NCI-H187 (cell line): ENCODE measurements at places on chromosomes 1 and 21.

DNA sequence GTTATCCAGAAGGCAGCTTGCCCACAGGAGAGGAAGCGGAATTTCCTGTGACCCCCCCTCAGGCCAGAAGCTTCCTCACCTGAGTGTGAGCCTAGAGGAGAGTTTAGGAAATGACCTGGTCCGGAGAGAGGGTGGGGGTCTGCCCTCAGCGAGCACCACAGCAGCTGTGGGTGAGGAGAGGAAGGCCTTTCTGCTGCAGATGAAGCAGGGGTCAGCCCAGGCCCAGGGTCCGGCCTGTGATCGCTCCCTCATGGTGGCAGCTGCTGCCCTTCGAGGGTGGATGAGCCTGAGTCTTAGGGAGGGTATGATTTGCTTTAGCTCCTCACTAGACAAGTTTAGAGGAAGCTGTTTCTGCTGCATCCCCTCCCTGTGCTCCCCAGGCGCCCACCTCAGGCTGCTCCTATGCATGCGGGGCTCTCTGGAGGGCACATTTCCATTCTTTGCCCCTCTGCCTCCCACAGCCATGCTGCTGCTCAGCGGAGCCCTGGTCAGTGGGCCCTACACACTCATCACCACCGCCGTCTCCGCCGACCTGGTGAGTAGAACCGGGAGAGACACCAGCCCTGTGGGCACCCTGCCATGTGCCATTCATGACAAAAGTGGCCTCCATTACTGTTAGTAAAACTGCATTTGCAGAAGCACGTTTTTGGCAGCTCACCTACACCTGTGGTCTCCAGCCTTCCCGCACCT lies 53.0 kb downstream of the SLC37A1 start:
- DNase-seq: no peak

DNA sequence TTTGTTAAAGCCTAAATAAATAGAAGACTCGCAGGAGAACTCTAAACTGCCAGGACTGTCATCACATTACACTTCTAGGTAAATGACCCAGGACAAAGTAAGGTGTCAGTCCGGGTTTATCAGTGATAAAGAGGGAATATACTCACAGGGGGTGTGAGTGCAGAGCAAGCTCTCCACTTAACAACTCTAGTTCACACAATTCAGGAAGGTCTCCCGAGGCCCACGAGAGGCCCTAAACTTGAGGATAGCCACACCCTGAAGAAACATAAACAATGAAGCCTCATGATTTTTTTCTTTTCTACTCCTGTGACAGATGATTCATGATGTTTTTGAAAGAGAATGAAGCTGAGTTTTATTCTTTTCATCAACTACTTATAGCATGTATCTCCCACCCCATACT lies 65.6 kb upstream of the EXO1 start:
- DNase-seq: peak; percentile 14

DNA sequence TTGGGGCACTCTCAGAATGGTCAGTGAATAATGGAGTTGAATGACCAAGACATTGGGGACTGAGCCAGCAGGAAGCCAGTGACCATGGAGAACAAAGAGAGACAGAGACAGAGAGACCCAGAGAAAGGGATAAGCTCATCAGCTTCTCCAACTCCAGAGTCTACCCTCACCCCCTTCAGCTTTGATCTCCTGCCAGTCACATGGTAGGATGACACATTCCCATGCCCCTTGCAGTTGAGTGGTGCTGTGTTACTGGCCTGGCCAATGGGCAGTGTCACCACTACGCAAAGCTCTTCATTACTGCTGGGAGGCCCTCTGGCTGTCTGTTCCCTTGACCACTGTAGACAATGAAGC lies 643.5 kb downstream of the AJAP1 start:
- DNase-seq: no peak

- DNase-seq: no peak
Measured at GRCh38 chr21:39644062-39644560, 31.4 kb downstream of the B3GALT5 start.

GRCh38 chr1:97505816-97506215 lies 415.0 kb downstream of the DPYD start:
- no peak for DNase-seq

DNA sequence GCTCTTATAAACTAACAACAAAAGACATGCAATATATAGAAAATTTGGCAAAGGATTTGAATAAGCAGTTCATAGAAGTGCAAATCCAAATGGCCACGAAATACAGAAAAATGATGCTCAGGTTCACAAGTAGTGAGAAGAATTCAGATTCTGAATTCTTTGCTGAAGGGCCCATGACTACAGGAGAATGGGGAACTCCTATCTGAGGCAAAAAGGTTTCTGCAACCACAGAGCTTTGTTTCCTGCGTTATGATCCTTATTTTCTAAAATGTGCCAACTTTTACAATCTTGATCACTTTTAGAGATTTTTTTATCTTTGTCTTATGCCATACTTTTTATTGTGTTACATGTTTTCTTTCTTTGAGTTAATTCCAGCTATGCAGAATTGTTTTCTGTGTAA lies 91.3 kb downstream of the ITSN1 start:
- DNase-seq: no peak

DNA sequence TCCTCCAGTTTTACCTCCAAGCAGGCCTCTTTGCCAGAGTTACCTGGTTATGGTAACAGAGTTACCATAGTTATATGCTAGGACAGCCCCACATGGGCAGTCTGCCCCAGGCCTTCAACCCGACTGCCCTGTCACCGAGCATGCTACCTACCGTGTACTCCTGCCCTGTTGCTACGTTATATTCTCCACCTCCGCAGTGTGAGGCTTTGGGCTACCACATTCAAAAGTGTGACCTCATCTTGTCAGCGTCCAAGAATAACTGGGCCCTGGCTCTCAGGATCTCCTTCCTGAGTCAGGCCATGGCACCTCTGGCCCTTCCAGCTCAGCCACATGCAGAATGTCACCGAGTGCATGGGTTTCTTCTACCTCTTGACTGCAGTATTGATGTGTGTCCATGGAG lies 8.9 kb downstream of the MAPKAPK2 start:
- no peak for DNase-seq

DNA sequence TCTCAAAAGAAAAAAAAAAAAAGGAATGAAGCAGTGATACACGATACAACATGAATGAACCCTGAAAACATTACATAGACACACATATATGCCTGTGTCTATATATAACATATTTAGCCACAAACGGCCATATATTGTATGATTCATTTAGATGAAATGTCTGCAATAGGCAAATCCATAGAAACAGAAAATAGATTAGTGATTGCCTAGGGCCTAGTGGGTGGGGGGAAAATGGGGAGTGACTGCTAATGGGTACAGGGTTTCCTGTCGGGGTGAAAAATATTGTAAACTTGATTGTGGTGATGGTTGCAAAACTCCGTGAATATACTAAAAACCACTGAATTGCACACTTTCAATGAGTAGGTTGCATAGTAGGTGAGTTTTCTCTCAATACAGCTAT lies 6.0 kb upstream of the H6PD start:
- DNase-seq: no peak

GRCh38 chr1:168467452-168467851 lies 76.3 kb downstream of the XCL2 start:
- no peak for DNase-seq

DNA sequence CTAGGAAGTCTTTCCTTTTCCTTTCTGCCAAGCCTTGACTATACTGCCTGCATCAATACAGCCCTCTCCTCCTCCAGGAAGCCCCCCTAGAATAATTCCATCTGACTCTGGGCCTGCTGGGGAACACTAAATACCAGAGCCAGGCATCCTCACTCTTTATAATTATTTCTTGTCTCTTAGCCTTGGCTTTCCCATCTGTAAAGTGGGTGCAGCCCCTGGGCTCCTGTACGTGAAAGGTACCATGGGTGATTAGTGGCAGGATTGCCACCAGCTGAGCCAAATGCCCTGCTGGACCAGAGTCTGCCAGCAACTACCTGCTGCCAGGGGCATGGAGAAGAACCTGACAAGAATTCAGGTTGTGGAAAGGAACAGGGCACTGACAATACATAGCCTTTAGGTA lies 58.7 kb downstream of the LGR6 start:
- no peak for DNase-seq

DNA sequence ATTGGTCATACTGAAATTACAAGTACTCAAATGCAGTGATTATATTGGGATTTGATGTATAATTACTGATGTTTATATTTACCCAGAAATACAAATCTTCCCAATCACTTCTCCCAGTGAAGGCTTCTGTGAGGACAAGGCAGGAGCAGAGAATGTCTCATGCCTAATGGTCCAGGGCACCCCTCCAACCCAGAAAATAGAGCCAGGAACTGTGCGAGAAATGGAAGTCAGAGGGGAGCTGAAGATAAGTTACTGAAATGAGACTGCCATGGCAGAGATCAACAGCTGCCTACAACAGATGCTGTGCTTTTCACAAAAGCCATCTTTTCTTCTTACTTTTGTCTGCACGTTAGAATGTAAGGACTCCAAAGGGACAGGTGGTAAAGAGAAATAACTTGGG lies 171.2 kb downstream of the TTLL7 start:
- no peak for DNase-seq

DNA sequence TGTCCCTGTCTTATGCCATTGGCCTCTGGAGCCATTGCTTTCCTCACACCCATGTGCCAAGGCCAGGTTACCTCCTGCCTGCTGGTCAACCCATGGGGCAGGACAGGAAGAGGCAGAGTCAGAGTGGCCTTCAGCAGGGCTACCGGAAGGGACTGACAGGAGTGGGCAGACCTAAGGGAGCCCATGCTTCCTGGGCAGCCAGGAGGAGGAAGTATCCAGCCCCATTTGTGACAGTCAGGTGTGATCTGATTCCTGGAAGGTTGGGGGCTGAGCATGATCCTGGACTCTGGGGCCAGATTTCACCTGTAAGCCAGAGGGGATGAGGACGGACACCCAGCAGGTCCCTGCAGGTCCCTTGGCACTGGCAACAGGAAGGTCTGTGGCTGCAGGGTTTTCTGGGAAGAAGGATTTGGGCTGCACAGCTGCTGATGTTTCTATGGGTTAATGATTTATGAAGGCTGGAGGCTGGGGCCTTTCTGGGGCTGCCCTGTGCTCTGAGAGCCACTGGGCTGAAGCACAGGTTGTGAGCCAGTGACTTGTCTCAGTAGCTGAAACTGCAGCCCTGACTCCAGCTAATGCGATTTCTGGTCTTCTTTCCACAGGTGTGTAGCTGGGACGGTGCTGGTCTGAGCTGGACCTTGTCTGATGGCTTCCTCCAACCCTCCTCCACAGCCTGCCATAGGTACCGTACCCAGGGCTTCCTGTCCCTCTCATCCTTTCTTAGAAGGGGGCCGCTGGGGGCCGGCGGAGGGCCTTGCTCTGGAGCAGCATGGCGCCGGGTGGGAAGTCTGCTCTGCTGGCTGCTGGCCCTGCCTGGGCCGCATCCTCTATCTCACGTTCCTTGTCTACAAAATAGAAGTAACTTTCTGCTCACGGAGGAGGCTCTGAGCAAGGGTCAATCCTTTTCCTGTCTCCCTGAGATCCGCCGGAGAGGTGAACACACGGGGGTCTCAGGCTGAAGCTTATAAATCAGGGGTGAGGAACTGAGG lies 40.7 kb downstream of the ARHGEF10L start:
- DNase-seq: no peak

DNA sequence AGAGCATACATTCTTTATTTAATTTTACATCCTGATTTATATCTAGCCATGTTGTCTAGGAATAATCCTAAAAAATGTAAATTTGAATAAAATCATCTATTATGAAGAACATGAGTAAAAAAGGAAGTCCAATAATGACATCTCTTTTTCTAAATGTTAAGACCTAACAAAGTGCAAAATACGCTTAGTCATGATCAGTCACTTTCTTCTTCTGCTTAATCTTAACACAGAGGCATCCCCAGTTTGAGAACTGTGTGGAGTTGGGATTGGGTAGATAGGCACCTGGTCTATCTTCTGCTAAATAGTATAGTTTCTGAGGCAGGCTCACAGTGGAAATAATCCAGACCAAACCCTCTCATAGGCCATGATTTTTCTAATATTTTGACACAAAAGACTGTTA lies 311.7 kb upstream of the LRRC7 start:
- no peak for DNase-seq

- DNase-seq: no peak
Measured at GRCh38 chr1:93905734-93906133, 3.5 kb downstream of the GCLM start.

DNA sequence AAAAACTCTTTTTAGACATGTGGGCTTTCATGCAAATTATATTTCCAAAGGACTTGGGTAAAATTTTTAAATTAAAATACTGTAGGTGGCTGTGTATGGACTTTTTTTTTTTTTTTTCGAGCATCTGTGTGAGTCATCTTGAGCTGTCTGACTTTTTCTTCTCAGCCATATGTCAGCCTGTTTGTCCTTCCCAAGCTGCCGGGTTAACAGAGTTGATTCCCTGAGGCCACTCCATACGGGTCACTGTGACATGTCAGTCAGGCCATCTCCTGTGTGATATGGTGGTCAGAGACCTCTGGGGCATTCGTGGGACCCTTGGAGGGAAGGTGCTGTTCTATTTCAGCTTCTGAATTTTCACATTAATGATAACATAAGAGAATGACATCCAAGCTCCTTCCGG lies 148.3 kb downstream of the KCNJ6 start:
- DNase-seq: no peak

DNA sequence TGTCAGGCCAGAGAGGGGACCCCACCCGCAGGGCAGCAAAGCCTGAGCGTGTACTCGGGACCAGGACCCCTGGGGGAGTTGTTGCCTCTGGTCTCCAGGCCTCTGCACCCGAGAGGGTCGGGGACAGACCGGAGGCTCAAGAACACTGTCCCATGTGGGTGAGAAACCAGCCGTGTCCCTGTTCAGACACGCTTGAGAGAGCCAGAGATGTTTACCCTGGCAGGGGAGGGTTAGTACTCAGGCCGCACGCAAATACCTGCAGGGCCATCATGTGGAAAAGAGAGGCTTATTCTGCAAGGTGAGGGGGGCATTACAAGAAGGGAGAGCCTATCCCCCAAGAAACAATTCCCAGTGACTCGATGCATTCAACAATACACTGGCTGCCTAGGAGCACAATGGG lies 74.0 kb upstream of the ARHGEF16 start:
- DNase-seq: no peak

- no peak for DNase-seq
Measured at GRCh38 chr1:81111818-81112217, 688.9 kb upstream of the ADGRL2 start.

DNA sequence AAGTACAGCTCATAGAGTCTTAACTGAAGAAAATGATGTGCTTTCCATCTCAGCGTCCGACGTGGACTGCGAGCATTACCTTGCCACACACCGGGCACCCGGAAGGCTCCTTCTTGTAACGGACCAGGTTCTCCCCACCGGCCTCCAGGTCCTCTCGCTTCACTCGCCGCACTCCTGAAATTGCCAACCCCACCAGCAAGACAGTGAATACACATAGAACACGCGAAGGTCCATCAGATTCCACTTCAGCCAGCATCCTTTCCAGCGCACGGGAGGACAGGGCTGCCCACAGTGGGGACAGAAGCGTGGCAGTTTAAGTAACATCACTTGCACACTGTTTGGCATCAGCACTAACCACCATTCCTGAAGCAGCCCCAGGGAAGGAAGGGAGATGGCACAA lies 53.3 kb downstream of the PRDM15 start:
- no peak for DNase-seq

GRCh38 chr1:154351363-154352068 lies 26.2 kb downstream of the ATP8B2 start:
- no peak for DNase-seq
